ENCODE measurements at places on chromosomes 7 and 10. TPM values are rescaled to one million over a fixed set of nuclear protein-coding genes. Genes with fewer than 3 reads are reported as not detected.
A peak's percentile ranks its signal among the peaks of the same experiment; 100 is the strongest.

- no peak overlapping the region for H3K4me3 ChIP-seq
- H3K27me3 ChIP-seq, result no peaks in the 10 kb centered on the region
- H3K4me1 ChIP-seq, result no peaks in the 10 kb centered on the region
- H3K36me3 ChIP-seq, result no peaks in the 10 kb centered on the region
These were observed 115.6 kb upstream of the PHYHIPL start for GRCh38 chr10:59060852-59061251.

DNA sequence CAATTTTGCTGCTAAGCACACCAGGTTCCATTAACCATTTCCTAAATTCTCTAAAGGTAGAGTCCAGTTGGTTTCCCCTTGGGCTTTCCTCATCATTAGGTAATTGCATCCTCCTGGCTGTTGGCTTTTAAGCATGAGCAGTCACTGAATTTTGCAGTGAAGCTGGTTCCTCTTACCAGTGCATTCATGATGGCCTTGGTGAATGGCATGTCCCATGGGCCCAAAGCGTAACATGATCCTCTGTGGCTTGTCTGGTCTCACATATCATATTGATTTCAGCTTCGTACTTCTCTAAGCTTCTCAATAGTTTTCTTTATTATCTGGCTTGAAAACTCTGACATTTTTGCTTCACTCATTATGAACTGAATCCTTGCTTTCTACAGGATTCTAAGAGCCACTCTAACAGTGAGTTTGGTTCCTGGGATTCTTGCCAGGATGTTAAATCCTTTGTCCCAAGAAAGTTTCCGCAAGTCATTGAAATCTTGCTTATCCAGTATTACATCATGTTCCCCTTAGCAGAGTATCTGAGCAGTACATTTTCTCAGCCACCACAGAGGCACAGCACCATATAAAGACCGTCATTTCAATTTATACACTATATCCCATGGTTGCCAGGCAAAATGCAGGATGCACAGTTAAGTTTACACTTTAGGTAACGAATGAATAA, 134.2 kb downstream of the PTN start:
- no peaks in the 10 kb centered on the region for H3K4me1 ChIP-seq
- no peak overlapping the region for H3K27ac ChIP-seq
- no peaks in the 10 kb centered on the region for H3K36me3 ChIP-seq
- H3K4me3 ChIP-seq, result no peak overlapping the region
- no peaks in the 10 kb centered on the region for H3K27me3 ChIP-seq

- H3K27me3 ChIP-seq, result no peaks in the 10 kb centered on the region
- peaks cover 58% of the 10 kb centered on the region for H3K4me1 ChIP-seq
- H3K4me3 ChIP-seq, result no peak overlapping the region
- no peak for DNase-seq
- H3K36me3 ChIP-seq, result peaks cover 9% of the 10 kb centered on the region
These were observed 22.6 kb downstream of the TES start for GRCh38 chr7:116232920-116233319.

DNA sequence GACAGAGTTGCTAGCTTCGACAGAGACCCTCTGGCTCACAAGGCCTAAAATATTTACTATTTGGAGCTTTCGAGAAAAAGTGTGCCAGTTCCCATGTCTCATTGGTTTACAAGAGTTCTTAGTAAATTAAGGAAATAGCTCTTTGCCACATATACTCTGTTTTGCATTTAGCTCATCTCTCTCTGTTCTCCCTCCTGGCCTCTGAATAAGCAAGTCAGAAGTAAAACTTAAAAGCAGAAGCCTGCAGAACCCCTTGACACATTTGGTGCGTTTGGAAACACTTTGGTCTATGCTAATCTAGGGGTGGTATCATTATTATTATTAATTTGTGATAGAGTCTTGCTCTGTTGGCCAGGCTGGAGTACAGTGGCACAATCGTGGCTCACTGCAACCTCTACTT, 6.4 kb downstream of the CARD11 start:
- no peaks in the 10 kb centered on the region for H3K27me3 ChIP-seq
- H3K4me1 ChIP-seq, result no peaks in the 10 kb centered on the region
- no peak overlapping the region for H3K27ac ChIP-seq
- no peak overlapping the region for H3K4me3 ChIP-seq

- H3K4me1 ChIP-seq, result peaks cover 67% of the 10 kb centered on the region
- H3K27me3 ChIP-seq, result no peaks in the 10 kb centered on the region
- H3K4me3 ChIP-seq, result no peak overlapping the region
- H3K36me3 ChIP-seq, result no peaks in the 10 kb centered on the region
- no peak for DNase-seq
These were observed 2.8 kb upstream of the LRMDA start for GRCh38 chr10:75428434-75429158.

DNA sequence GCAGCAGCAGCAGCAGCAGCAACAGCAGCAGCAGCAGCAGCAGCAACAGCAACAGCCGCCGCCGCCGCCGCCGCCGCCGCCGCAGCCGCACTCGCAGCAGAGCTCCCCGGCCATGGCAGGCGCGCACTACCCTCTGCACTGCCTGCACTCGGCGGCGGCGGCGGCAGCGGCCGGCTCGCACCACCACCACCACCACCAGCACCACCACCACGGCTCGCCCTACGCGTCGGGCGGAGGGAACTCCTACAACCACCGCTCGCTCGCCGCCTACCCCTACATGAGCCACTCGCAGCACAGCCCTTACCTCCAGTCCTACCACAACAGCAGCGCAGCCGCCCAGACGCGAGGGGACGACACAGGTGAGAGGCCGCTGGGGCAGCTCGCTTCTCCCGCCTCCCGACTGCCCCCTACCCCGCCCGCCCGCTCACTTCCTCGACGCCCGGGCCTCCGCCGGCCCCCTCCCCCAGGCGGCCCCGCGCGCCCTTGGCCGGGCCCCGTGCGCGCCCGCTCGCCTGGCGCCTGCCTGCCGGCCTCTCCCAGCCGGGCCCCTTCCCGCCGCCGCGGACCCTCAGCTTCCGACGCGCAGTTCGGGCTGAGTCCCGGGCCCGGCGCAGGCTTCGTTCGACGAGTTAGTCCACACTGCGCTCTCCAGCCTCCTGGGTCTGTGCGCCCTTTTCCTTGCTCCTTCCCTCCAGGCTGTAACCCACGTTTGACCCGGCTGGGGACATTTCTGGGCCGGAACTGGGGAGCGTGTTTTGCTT, 882 bp downstream of the DLX6 start:
- no peak for DNase-seq
- no peaks in the 10 kb centered on the region for H3K4me1 ChIP-seq
- peak overlapping the region; percentile 19 for H3K4me3 ChIP-seq
- H3K27me3 ChIP-seq, result peaks cover 98% of the 10 kb centered on the region

DNA sequence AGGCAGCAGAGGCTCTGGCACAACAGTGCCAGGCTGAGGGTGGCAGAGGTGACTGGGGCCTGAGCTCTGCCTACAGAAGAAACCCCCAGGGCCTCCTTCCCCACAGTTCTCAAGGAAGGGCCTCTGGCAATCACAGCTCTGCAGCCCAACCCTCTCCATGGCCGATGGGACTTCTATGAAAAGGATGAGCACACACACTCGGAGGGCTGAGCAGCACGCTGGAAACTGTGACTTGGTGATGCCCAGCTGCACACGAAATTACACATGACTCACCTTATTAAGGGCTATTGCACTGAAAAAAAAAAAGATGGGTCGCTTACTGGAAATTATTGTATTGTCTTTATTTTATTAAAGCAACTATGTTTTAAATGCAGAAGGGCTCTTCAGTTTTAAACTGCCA, 42.9 kb upstream of the LRRC18 start:
- no peak overlapping the region for H3K27ac ChIP-seq
- no peaks in the 10 kb centered on the region for H3K36me3 ChIP-seq
- no peak overlapping the region for H3K4me3 ChIP-seq

DNA sequence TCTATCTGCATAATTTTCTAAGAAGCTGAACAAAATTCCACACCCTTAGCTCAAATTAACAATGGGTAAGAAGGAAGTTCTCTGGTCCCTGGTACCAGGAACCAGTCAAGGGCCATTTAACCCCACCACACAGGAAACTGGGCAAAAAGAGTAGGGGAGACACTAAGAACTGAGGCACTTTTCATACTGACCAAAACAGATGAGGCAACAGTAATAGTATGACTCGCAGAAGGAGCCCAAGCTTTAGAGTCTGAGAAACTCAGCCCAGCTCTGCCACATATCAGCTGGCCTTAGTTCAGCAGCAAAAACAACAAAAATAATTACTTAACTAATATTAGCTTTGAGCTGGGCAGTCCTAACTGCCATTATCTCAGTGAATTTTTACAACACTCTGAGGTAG, 221.2 kb downstream of the FAM107B start:
- no peaks in the 10 kb centered on the region for H3K27me3 ChIP-seq
- no peak for DNase-seq
- peaks cover 88% of the 10 kb centered on the region for H3K4me1 ChIP-seq
- H3K36me3 ChIP-seq, result peaks cover 4% of the 10 kb centered on the region
- no peak overlapping the region for H3K4me3 ChIP-seq
- peak overlapping the region; percentile 89 for H3K27ac ChIP-seq

- H3K27ac ChIP-seq, result no peak overlapping the region
- H3K4me3 ChIP-seq, result no peak overlapping the region
- H3K4me1 ChIP-seq, result no peaks in the 10 kb centered on the region
- H3K36me3 ChIP-seq, result no peaks in the 10 kb centered on the region
- DNase-seq, result no peak
These were observed 288.2 kb downstream of the POU6F2 start for GRCh38 chr7:39265641-39266591.

- H3K4me3 ChIP-seq, result no peak overlapping the region
- no peak for DNase-seq
- H3K27me3 ChIP-seq, result peaks cover 24% of the 10 kb centered on the region
- peaks cover 26% of the 10 kb centered on the region for H3K4me1 ChIP-seq
These were observed 8.6 kb upstream of the ELFN1 start for GRCh38 chr7:1661461-1661860.

- H3K27ac ChIP-seq, result no peak overlapping the region
- no peaks in the 10 kb centered on the region for H3K36me3 ChIP-seq
- H3K27me3 ChIP-seq, result no peaks in the 10 kb centered on the region
- H3K4me1 ChIP-seq, result no peaks in the 10 kb centered on the region
These were observed 997.9 kb upstream of the POT1 start for GRCh38 chr7:125927556-125927955.

DNA sequence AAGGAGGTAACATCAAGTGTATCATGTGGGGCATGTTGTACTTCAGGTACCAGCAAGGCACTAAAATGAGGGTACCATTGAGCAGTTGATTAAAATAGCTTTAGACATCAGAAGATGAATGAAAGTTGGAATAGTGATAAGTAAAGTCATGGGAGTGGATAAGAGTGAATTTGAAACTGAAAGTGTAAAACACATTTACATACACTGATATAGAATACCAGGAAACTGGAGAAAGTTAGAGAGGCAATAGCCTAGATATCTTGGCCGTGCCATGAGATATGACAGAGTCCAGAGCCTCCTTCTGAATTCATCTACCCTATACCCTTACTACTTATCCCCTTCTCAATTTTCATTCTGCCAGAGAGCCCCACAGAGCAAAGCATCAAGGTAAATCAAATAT, 76.6 kb downstream of the GRM3 start:
- H3K27ac ChIP-seq, result no peak overlapping the region
- H3K27me3 ChIP-seq, result no peaks in the 10 kb centered on the region
- no peak overlapping the region for H3K4me3 ChIP-seq
- DNase-seq, result no peak

GRCh38 chr7:36057323-36057722, 95.7 kb upstream of the EEPD1 start:
- H3K27me3 ChIP-seq, result no peaks in the 10 kb centered on the region
- no peak for DNase-seq
- H3K4me1 ChIP-seq, result no peaks in the 10 kb centered on the region
- H3K36me3 ChIP-seq, result no peaks in the 10 kb centered on the region
- H3K4me3 ChIP-seq, result no peak overlapping the region
- H3K27ac ChIP-seq, result no peak overlapping the region

- H3K4me3 ChIP-seq, result no peak overlapping the region
- no peak for DNase-seq
- H3K4me1 ChIP-seq, result peaks cover 3% of the 10 kb centered on the region
- no peak overlapping the region for H3K27ac ChIP-seq
- H3K27me3 ChIP-seq, result no peaks in the 10 kb centered on the region
These were observed 43.8 kb downstream of the KAT6B start for GRCh38 chr10:74870191-74870590.

- peaks cover 9% of the 10 kb centered on the region for H3K27me3 ChIP-seq
- H3K36me3 ChIP-seq, result no peaks in the 10 kb centered on the region
- peaks cover 10% of the 10 kb centered on the region for H3K4me1 ChIP-seq
- no peak for DNase-seq
- H3K4me3 ChIP-seq, result no peak overlapping the region
These were observed 3.1 kb upstream of the PTPRE start for GRCh38 chr10:127903789-127904188.

DNA sequence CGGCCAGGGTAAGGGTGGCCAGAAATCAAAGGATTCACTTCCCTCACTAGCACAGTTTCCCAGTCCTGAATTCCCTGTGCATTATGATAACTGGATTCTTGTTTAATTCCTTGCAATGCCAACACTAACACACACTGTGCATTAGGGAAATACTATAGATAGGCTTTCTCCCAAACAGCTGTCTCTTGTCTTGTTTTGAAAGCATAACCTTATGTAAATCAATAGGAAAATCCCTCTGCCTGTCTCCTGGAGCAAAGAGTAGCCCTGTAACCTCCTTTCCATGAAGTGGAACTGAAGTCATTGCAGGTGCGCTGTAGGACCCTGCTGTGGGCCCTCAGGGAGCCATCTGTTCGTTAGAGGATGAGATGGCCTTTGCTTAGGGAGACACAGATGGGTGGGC, 82.8 kb upstream of the FAM171A1 start:
- H3K27me3 ChIP-seq, result no peaks in the 10 kb centered on the region
- H3K4me1 ChIP-seq, result no peaks in the 10 kb centered on the region
- no peak for DNase-seq

GRCh38 chr10:64316416-64316815, 795.2 kb downstream of the REEP3 start:
- no peaks in the 10 kb centered on the region for H3K4me1 ChIP-seq
- no peaks in the 10 kb centered on the region for H3K36me3 ChIP-seq
- DNase-seq, result no peak
- H3K4me3 ChIP-seq, result no peak overlapping the region
- H3K27ac ChIP-seq, result no peak overlapping the region

- no peaks in the 10 kb centered on the region for H3K36me3 ChIP-seq
- DNase-seq, result no peak
- no peaks in the 10 kb centered on the region for H3K27me3 ChIP-seq
These were observed 110.4 kb downstream of the NRCAM start for GRCh38 chr7:108345710-108346336.

GRCh38 chr10:45580371-45581215, 92.0 kb downstream of the ZFAND4 start:
- no peaks in the 10 kb centered on the region for H3K36me3 ChIP-seq
- no peaks in the 10 kb centered on the region for H3K4me1 ChIP-seq
- H3K27me3 ChIP-seq, result no peaks in the 10 kb centered on the region
- DNase-seq, result no peak
- no peak overlapping the region for H3K27ac ChIP-seq

GRCh38 chr7:55500117-55500756, 72.1 kb downstream of the VOPP1 start:
- H3K27me3 ChIP-seq, result no peaks in the 10 kb centered on the region
- H3K27ac ChIP-seq, result no peak overlapping the region
- no peak overlapping the region for H3K4me3 ChIP-seq
- no peaks in the 10 kb centered on the region for H3K36me3 ChIP-seq

Gene DYDC2
- total RNA-seq, result not detected

Gene C10orf62
- total RNA-seq, result not detected

Gene CFAP58
- total RNA-seq, result 0.29 TPM

Gene PTEN
- 97.1 TPM for total RNA-seq

Gene TMEM196
- not detected for total RNA-seq

Gene H2BK1
- not detected for total RNA-seq

Gene C7orf57
- total RNA-seq, result not detected

Gene AMZ1
- total RNA-seq, result 1.3 TPM

Gene MMD2
- not detected for total RNA-seq

Gene TRAPPC14
- 30.1 TPM for total RNA-seq

Gene HOXA6
- 5.0 TPM for total RNA-seq

Gene HMX3
- not detected for total RNA-seq

Gene SLC16A9
- total RNA-seq, result 2.0 TPM
